Activated CD4-positive, alpha-beta T cell treated with anti-CD3 and anti-CD28 coated beads for 1 hour (primary cell): ENCODE measurements at places on chromosomes 12 and 14.

- no peak for DNase-seq
Measured at GRCh38 chr14:68279777-68280233, 460.2 kb downstream of the RAD51B start.

DNA sequence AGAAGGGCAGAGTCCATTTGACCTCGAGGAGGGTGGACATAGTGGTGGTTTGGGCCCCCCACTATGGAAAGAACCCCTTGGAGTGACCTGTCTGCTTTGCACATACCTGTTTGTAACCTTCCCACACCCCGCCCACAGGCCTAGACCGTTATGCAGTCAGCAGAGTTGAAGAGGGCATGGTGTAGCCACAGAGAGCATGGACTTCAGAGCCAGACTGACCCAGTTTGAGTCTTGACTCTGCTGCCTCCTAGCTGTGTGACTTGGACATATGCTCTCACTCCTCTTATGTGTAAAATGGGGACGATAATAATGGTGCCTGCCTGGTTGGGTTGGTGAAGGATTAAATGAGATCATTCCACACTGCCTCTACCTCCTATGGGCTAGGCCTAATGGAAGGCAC lies 40.9 kb upstream of the NOS1 start:
- DNase-seq, result no peak

GRCh38 chr14:98008381-98009113 lies 1211.4 kb downstream of the VRK1 start:
- no peak for DNase-seq

- no peak for DNase-seq
Measured at GRCh38 chr12:68481181-68481941, 129.3 kb upstream of the RAP1B start.
